ENCODE measurements at places on chromosomes 7 and 10.

- DNase-seq, result no peak
These were observed 112.8 kb downstream of the CDK14 start for GRCh38 chr7:90708841-90709317.

DNA sequence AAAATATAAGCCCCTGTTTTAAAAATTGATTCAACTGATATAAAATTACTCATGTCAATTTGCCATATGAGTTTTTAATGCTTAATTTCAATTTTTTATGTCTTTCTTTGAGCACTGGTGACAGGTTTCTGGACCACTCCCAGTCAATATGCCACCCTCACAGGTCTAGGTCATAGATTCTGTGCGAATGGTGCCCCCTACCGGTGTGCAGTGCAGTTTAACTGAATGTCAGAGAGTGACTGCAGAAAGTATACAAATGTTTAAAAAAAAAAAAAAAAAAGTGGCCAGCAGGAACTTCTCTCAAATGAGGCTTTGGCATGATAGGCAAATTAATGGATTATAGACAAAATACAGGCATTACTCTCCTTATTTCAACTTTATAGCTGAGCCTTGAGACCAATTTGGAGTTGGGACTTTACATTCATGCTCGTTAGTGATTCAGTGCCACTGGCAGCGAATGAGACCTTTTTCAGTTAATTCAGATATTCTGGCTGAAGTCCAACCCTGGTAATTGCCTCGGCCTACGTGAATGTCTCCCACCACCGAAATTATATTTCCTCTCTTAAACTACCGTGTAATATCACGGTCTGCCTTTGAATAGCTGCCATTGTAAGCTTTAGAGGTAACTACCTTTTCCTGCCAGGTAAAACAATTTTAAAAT lies 427.6 kb downstream of the PHTF2 start:
- no peak for DNase-seq

DNA sequence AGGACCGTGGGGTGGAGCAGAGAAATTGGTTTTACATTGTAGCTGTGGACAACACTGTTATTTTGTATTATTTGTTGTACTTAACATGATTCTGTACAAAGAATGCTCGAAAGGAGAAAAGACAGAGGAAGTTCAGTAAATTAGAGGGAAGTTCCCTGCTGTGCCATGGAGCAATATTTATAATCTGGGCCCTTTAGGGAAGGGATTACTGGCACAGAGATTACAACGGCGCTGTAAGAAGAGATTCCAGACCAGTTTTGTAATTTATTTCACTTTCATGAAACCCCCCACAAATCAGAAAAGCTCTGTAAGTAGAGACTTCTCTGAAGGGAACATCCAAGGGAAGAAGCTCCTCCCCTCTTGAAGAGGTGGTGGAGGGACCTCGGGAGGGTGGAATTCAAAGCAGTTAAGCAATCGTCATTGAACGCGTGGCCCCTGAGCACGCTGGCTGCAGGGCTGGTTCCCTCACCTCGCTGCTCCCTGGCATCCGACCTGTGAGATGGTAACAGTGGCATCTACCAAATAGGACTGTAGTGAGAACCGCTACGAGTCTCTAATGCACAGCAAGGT lies 113.5 kb downstream of the KLF6 start:
- no peak for DNase-seq

DNA sequence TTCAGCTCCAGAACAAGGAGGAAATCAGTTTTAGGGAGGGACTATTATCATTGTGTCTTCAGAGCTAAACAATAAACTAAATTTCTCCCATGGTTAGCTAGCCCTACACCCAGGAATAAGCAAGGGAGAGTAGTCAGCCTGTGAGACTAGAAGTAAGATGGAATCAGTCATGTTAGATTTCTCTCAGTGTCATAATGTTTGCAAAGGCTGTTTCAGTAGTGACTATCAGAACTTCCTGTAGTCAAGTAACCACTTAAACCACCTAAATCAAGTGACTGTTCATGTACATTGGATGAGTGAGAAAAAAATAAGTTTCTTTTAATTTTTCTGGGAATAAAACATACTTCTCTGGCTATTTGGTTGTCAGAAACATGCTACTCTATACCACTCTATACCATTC lies 121.6 kb downstream of the KCND2 start:
- no peak for DNase-seq

DNA sequence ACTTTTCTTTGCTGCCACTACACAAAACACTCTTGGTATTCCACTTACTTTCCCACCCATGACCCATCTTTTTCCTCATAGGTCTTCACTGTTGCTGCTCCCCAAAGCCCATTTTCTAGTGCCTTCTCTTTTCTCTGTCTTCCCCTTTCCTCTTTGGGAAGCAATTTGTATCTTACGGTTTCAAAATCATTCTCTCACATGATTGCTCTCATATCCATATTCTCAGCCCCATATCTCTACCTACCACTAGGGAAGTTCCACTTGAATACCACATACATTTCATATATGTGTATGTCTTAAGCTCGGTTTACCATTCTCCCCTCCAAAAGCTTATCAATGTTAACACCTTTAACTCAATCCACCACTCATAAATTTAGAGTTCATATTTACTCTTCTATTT lies 3.2 kb upstream of the UBE2D1 start:
- no peak for DNase-seq

GRCh38 chr7:135285547-135286233 lies 52.1 kb downstream of the STRA8 start:
- DNase-seq, result no peak

DNA sequence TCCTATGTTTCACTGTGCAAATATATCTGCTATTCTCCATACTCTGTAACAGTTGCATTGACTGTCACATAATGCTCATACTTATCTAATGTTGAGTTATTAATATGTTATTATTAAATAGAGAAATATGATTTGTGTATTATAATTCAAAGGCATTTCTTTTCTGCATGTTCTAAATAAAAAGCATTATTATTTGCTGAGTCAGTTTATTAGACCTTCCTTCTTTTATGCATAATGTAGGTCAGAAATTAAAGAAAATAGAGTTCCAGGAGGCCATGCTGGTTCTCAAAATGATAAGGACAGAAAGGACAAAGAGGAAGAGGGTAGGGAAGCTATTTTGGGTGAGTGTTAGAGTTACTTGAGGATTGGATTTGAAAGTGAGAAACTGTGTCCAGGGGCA lies 50.7 kb downstream of the CYP2C9 start:
- DNase-seq, result no peak

DNA sequence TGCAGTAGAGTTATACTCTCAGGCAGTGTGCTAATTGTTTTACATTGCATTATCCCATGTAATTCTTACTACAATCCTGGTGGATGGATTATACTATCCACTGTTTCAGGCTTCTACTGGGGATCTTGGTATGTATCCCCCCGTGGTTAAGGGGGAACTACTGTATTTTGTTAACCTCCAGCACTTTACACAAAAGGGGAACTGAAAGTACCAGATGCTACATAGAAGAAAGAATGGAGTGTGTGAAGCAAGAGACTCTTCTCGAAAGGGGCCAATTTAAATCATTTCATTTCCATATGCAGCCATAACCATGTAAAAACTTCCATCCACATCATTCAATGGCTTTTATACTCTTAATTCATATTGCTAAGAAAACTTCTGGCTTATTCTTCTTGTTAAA lies 69.4 kb downstream of the C1GALT1 start:
- no peak for DNase-seq

GRCh38 chr7:149599636-149600206 lies 102.1 kb upstream of the ZNF746 start:
- no peak for DNase-seq

GRCh38 chr10:49599546-49599945 lies 10.6 kb upstream of the SLC18A3 start:
- DNase-seq, result no peak

- DNase-seq, result no peak
These were observed 35.2 kb upstream of the PNLIP start for GRCh38 chr10:116510565-116510964.

- DNase-seq, result no peak
These were observed 15.8 kb upstream of the DUSP5 start for GRCh38 chr10:110481919-110482318.

GRCh38 chr7:128909625-128910568 lies 612 bp downstream of the KCP start:
- DNase-seq, result peak; percentile 80

GRCh38 chr7:130352194-130353074 lies 7.8 kb downstream of the CPA5 start:
- DNase-seq, result peak; percentile 38

DNA sequence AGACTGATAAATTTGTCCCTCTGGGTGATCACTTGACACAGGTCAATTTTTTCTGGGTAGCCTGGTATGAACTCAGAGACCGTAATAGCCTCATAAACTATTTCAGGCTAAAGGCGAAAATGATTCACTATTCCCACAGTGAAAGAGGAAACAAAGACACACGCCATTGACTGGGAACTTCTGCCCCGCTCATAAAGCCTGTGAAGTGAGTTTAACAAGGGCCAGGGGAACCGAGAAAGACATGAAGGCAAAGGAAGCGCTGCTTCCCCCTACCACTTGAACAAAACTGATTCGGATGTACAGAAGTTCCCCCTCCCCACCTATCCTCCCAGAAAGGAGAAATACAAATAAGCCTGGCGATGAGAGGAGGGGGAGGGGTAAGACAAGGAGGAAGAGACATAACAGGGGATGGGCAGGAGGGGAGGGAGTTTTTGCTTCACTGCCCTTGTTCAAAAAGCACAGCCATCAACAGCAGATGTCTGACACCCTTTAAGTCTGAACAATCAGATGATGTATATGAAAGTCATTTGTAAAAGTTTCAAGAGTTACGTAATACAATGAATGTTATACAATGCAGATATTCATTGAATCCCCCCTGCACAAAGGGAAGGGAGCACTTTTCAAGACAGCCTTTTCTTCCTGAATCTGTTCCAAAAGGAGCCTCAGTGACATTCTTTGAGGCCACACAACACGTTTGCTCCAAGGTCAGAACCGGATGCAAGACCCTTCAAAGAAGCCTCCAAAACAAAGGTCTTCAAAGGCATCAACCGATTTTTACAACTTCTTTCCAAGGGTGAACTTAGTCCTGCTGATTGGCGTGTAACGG lies 734 bp downstream of the ABCB4 start:
- no peak for DNase-seq

GRCh38 chr7:50362712-50363282 lies 58.3 kb downstream of the IKZF1 start:
- no peak for DNase-seq

GRCh38 chr10:22333167-22333974 lies 11.9 kb upstream of the SPAG6 start:
- DNase-seq, result no peak

DNA sequence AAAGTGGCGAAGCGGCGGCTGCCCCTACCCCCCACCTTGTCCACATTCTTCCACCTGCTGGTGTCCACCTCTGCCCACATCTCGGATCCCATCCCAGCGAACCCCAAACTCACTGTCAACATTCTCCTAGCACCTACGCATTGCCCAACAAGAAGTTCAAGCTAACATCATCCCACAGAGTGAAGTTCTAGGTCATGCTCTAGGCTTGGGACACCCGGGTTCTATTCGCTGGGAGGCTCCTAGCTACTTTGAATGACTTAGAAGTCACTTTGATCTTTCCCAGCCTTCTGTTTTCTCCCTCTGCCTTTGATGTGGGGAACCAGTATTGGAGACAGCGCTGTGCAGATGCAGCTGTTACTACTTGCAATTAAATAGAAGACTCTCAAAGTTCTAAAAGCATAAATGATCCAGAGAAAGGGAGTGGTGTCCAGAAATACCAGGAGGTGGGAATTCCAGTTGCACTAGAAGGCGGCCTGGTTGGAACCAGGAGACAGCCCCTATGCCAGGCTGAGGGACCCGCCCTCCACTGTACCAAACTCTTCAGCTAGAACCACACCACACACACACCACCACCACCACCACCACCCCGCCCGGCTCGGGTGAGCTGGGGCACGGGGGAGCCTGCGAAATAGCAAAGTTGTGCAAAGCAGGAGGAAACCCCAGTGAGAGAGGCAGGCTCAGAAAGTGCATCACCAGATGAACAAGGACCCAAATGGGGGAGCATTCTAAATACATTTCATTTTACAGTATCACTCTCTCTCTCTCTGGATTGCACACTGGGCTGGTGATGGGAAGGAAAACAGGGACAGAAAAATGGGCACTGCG lies 5.5 kb upstream of the VGF start:
- no peak for DNase-seq

DNA sequence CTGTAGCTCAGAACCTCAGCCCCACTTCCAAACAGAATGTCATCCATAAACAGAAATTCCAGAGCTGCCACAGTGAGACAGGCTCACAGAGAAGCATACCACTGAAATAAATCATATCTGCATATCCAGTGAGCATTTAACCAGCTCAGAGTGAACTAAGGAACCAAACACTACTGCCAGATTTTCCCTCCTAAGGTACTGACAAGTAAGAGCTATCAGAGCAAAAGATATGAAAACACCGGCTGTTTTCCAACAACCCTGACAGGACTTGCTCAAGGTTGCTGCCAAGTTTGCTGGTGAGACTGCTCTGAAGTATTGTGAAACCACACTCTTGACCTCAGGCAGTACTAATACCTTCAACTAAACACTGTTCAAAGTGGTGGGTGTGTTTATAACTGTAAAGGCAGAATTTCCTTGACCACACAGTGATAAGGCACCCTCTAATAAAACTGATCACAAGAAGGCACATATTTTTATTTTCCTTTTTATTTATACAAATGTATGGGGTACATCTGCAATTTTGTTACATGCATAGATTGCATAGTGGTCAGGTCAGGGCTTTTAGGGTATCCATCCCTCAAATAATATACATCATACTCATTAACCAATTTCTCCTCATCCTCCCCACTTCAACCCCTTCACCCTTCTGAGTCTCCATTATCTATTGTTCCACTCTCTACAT lies 18.3 kb downstream of the SGMS1 start:
- peak; percentile 25 for DNase-seq

DNA sequence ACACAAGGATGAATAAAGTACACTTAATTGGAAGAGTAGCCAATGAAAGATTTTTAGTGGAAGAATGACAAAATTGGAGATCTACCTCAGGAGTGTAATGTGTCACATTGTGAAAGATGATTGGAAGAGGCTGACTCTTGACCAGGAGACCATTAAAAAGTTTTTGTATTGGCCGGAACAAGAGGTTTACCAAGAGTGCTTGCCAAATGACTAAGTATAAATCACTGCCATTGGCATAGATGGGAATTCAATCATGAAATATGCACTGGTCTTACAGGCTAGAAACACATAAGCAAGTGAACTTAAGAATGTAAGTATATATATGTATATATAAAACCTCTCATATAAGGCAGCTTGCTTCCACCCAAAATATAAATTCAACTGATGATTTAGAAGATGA lies 58.7 kb upstream of the TFEC start:
- DNase-seq, result no peak

GRCh38 chr7:94303695-94304094 lies 91.0 kb upstream of the COL1A2 start:
- DNase-seq, result no peak

GRCh38 chr10:29397221-29397620 lies 108.4 kb downstream of the LYZL1 start:
- DNase-seq, result no peak

Data from NCI-H2171 (cell line).